ENCODE measurements at places on chromosomes 3 and 15.

DNA sequence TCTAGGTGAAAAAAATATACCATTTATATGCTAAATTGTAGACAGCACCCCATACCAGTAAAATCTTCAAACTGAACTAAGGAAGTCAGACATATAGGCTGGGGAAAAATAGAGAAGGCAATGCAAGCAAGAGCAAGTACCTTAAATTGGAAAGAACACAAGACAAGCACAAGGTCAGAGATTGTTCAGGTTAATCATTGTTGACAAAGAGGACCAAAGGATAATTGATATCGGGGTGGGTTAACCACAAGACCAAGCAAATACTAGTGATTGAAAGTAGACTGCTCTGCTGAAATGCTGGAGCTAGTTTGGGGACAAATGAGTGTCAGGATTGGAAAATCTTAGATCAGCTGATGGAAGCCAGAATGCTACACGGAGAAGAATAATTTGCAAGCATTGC, 499.8 kb downstream of the ROBO2 start:
- no peak for DNase-seq

GRCh38 chr15:90959894-90960293, 5.2 kb downstream of the RCCD1 start:
- DNase-seq: no peak

GRCh38 chr15:101597360-101597928, 54.7 kb downstream of the TM2D3 start:
- DNase-seq: no peak

- no peak for DNase-seq
These were observed 43.2 kb downstream of the GOLGA8S start for GRCh38 chr15:23397779-23398178.

DNA sequence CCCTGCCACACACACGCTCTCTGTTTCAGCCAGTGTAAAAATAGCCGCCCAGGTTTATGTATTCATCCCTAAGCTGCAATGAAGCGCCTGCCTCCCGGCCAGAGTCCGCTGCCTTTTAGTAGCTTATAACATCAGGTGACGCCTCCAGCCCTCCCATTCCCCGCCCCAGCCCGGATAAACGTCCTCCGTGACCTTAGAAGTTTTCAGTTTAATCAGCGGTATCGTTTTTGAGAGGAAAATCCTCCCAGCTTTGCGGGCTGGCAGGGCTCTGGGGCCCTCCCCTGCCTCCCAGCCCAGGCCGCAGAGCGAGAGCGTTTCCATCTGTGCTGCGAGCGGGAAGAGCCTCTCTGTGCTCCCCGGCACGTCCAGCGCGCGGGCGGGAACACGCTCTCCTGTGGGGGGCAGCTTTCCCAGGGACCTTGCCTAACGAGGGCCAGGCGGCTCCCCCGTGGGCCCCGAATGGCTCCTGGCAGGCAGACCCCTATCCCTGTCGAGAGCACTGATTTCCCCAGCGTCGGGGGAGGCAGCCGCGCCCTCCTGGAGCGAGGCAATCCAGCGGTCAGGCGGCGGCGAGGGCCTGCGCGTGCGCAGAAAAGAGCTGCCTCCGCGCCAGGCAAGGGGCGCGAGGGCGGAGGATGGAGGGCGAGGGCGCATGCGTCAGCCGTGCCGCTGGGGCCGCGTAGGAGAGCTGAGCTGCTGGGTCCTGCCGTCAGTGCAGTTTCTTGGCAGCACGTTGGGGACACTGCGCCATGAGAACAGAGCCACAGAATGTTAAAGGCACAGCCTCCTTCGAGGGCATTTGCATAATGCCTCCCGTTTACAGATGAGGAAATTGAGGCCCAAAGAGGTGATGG, 71.1 kb downstream of the CCNL1 start:
- DNase-seq: peak; percentile 97

DNA sequence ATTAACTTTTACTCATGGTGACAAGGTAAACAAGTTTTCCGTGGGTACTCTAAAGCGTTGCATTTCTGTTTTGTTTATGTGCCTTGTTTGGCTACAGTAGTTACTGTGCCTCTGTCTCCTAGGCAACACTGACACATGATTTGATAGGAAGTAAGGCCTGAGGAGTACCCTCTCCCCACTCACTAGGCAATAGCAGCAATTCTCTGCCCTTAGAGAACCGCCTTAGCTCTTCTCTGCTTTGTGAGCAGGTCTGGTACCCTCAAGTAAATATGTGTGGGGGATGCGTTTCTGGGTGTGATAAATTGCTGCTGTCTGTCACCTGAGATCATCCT, at the start of gene IL5RA:
IL5RA (minus strand) TSS at position 76 of the 332 bp plus-strand sequence. CDS start 5,390 bp downstream, outside the sequence.
- no peak for DNase-seq

GRCh38 chr3:182957676-182958266, 22.6 kb downstream of the DCUN1D1 start:
- DNase-seq: no peak

GRCh38 chr3:109023656-109024254, 70.1 kb upstream of the GUCA1C start:
- peak; percentile 29 for DNase-seq

GRCh38 chr15:69600556-69601085, 148.0 kb downstream of the RPLP1 start:
- no peak for DNase-seq

- no peak for DNase-seq
These were observed 453.1 kb downstream of the IL5RA start for GRCh38 chr3:2656806-2657777.

DNA sequence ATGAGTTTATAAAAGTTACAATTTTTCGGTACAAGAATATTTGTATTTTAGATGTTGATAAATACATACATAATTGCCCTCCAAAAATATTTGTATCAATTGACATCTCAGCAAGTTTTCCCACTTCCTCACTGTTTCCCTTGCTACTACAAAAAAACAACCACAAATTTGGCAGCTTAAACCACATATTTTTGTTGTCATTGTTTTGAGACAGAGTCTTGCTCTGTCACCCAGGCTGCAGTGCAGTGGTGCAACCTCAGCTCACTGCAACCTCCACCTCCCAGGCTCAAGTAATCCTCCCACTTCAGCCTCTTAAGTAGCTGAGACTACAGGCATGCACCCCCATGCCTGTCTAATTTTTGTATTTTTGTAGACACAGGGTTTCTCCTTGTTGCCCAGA, 162.8 kb upstream of the RARB start:
- no peak for DNase-seq

- no peak for DNase-seq
These were observed 226.4 kb downstream of the SCAPER start for GRCh38 chr15:76678766-76679165.

DNA sequence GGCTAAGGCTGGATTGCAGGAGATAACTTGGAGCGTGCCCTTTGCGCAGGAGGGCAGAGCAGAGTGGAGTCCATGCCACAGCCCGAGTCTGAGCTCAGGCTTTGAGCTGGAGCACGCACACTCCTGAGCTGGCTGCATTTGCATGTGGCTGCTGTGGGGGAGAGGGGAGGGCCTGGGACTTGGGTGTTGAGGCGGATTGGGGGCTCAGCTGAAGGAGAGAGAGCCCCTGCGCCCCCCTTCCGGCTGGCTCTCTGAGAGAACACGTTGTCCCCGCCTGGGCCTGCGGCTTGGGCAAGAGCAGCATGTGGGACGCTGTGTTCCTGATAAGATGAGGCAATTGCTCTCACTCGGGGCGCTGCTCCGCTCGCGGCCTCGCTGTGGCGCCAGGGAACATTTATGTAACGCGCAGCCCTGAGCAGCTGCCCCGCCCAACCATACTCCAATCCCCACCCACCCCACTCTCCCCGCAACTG, 39.1 kb downstream of the KLF13 start:
- peak; percentile 79 for DNase-seq

DNA sequence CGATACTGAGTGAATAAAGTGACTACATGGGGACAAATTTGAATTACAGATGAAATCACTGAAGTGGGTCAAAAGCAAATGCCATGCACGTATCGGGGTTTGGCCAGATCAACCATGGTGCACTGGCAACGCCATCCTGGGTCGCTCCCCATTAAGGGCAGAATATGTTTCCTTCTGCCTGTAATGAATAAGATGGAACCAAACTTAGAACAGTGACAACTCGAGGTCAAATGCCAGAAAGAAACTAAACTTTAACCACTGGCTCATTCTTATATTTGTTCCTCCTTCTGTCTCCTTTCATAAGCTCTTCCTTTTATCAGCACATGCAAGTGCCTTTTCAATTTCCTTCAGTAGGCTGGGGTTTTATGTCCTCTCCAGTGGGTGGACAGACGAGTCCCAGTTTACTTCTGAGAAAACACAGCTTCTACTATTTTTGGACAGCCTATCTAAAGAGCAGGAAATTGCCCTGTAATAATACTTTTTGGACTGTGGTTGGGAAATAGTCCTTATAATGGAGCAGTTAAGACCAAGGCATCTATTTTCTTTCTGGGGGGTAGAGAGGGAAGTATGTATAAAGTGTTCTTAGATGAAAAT, 61.4 kb downstream of the WHAMM start:
- DNase-seq: no peak

GRCh38 chr3:72274493-72275330, 489.8 kb upstream of the PROK2 start:
- no peak for DNase-seq

- peak; percentile 72 for DNase-seq
These were observed at the start of gene DNAJA4 for GRCh38 chr15:78264304-78265136. TSS of gene DNAJA4 (plus strand) at chr15:78264562. CDS start at chr15:78264764, 202 bp downstream.

GRCh38 chr15:61742591-61742990, 317.7 kb downstream of the VPS13C start:
- no peak for DNase-seq

GRCh38 chr15:67882487-67883233, 42.8 kb upstream of the RNU6-1 start:
- DNase-seq: peak; percentile 37

- no peak for DNase-seq
These were observed 57.9 kb downstream of the TPRA1 start for GRCh38 chr3:127532561-127533203.

DNA sequence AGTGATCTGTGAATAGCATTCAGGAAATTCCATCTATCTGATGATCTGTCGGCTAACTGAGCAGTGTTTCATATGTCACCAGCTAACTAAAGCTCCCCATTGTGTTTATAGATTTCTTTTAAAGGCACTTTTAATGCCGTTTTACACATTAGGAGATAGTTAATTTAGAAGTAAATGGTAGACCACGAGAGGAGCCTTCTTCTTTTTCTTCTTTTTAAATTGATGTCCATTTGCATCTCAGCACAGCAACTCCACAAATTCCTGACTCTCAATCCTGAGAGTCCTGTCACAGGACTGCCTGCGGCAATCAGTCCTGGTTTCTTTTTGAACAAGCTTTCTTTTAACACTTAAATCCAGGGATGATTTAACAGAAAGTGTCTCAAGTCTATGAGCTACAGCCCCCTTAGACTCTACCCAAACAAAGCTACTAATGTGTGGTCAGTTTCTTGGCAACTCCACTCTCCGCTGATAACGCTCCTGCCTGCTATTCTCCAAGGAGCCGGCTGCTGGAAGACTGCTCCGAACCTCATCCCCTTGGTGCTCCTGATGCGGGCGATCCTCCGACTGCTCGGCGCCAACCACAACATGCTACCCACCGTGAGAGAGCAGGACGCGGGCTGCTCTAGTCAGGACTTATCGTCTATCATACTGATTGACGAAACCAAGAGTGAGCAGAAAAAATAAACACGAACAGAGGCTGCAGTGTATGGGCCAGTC, 421.4 kb downstream of the MECOM start:
- DNase-seq: no peak

GRCh38 chr3:52682016-52682415, 3.7 kb downstream of the PBRM1 start:
- no peak for DNase-seq

- no peak for DNase-seq
These were observed 21.9 kb downstream of the IL20RB start for GRCh38 chr3:136979684-136980083.

DNA sequence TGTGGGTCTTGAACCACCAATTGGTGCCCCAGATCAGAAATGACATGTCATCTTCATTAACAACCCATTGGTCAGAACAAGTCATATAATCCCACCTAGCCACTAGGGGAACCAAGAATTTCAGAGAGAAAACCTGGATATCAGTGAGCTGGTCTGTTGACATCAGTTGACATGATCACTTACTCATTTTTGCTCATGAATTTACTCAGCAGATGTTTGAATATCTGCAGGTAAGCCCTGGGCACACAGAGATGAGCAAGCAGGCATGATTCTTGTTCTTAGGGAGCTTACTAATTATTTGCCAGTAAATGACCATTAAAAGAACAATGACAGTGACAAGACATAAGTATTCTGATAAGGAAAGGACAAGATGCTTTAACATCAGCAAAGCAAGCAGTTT, 64.3 kb upstream of the PLCL2 start:
- DNase-seq: no peak

GRCh38 chr15:71800190-71800589, 10.2 kb upstream of the NR2E3 start:
- DNase-seq: no peak

GRCh38 chr3:127066635-127067034, 83.7 kb downstream of the PLXNA1 start:
- DNase-seq: no peak

- DNase-seq: no peak
These were observed 239.1 kb upstream of the GADL1 start for GRCh38 chr3:31133541-31133940.

DNA sequence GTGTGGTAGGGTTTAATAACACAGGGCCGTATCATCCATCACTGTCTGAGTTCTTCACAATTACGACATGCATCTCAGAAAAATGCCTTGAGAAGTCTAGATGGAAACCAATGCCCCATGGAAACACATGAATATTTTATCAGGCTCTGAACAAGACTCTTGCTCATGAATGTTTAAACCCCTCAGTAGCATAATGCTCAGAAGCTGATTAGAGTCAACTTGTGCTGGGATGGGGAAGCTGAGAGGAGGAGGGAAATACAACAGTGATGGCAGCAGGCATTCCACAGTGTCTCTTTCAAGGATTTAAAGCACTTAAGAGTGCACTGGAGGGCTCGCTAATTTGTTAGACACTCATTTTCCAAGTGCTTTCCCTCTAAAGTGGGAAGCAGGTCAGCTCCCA, 3.8 kb downstream of the GPR156 start:
- DNase-seq: no peak

DNA sequence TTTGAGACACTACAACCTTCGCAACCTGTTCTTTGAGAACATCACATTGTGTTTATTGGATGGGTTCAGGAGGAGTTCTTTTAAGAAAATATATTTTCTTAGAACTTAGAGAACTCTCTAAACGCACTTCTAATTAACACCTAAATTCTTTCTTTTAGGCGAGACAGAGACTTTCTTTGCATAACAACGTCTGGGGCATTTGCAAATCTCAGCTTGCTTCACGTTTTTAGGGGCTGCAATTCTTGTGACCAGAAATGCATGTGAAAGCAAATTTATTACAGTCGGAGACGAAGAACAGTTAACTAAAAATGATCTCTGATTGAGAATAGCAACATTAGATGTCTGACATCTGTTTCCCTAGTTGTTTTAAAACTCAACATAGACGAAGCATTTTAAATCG, 568.3 kb upstream of the ZNF717 start:
- no peak for DNase-seq

DNA sequence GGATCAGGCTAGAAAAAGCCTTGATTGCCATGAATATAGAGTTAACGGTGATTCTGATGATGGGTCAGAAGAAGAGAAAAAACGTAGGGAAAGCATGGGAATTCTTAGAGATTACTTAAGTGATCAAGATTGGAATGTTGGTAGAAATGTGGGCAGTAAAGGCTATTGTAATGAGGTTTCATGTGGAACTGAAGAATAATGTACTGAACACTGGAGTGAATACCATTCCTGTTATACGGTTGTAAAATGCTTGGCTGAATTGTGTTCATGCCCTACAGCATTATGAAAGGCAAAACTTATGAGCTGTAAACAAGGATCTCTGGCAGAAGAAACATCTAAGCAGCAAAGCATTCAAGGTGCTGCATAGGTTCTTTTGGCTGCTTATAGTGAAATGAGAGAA, 414.1 kb upstream of the CBLB start:
- no peak for DNase-seq

Measured in GM10248 (cell line).